Esophagus mucosa (tissue), 1 donor: ENCODE measurements at places on chromosomes 11 and 22.
A peak's percentile ranks its signal among the peaks of the same experiment; 100 is the strongest.

- no peak for ATAC-seq
Measured at GRCh38 chr11:58503361-58503856, 4.5 kb downstream of the OR5B21 start.

DNA sequence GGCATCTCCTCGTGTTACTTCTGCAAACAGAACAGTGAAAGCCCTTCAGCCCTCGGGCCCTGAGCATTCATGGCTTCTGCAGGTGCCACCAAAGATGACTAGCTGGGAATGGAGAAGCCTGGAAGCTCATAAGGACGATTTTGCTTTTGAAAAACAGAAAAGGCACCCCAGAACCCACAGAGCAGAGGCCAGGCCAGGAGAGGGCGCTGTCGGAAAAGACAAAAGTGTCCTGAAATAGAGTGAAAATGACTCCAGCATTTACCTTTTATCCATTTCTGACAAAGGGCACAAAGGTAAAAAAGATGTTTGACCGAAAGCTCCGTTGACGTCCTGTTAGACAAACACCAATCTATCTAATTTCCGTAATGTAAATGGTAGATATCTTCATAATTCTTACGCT lies 37.6 kb downstream of the ZNF195 start:
- ATAC-seq, result no peak

DNA sequence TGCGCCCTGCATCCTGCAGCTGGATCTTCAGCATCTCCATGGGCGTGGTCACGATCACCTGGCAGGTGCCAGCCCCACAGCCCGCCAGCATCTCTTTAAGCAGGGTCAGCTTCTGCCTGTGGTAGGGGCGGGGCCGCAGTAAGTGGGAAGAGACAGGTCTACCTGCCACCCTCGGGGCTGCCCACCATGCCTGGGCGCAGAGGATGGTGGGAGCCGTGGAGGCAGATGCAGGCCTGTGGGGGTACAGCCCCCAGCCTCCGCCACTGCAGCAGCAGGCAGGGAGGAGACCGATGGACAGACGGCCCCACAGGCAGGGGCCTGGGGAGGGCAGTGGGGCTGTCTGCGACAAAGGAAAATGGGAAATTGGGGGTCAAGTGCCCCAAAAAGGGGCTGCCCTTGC lies 3.0 kb upstream of the CEND1 start:
- no peak for ATAC-seq

DNA sequence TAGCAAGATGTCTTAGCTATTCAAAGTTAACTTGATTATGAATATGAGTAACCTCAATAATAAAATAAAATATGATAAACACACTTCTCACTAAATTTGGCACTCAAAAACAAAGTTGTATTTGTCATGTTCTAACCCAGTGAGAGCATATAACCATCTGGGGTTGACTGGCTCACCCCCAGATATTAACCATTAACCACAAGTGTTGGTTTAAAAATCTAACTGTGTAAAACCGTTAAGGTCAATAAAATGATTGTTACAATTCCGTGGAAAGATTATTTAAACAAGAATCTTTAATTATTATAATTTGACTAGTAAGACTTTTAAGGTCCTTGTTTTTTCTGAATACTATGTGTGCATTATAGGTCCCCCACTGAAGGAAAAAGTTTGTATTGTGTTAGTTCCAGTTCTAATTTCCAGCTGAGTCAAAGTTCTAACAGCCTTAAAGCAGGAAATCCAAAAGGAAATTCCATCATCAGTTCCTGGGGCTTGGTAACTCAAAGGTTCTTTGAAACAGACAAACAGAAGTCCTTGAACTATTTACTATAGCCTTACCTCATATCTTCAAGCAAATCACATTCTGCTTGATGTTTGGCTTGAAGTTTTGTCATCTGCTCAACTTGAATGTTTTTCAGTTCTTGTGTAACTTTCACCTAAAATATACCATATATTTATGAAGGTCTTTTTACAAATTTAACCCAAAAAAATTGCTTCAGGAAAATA lies 2.5 kb downstream of the FCHSD2 start:
- ATAC-seq, result no peak

GRCh38 chr11:134949121-134950090 lies 537.4 kb upstream of the B3GAT1 start:
- ATAC-seq, result peak; percentile 42

DNA sequence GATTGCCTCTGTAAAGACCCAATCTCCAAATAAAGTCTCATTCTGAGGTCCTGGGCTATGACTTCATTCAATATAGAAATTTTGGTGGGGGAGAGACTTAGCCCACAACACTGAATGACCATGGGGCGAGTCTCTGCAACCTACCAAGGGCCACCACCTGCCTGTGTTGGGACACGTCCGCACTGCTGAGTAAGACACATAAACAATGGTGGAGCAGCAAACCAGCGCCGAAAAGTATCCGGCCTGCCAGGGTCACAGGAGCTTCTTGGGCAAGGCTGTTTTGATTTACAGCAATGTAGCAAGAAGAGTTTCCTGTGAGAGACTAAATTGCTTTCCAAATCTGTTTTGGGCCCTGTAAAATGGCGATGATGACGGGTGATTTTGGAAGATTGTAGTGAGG lies 122.3 kb downstream of the SHANK2 start:
- peak; percentile 80 for ATAC-seq

GRCh38 chr11:128837627-128838026 lies 29.5 kb downstream of the KCNJ1 start:
- ATAC-seq, result peak; percentile 43

DNA sequence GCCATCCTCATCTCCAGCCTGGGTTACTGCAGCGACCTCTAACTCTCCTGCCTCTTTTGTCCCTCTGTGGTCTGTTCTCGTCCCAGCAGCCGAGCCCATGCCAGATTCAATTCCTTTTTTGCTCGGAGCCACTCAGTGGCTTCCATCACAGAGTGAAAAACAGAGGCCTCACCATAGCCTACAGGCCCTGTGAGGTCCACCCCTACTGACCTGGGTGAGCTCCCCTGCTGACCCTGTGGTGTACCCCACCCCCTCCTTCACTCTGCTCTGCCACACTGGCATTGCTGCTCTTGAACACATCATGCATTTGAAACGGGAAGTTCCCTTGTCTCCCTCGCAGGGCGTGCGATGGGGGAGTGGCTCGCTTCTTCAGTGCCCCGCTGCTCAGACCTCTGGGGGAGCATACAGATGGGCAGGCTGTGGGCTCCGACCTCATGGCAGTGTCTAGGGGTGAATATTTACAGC lies 2.1 kb downstream of the AIP start:
- ATAC-seq, result no peak

DNA sequence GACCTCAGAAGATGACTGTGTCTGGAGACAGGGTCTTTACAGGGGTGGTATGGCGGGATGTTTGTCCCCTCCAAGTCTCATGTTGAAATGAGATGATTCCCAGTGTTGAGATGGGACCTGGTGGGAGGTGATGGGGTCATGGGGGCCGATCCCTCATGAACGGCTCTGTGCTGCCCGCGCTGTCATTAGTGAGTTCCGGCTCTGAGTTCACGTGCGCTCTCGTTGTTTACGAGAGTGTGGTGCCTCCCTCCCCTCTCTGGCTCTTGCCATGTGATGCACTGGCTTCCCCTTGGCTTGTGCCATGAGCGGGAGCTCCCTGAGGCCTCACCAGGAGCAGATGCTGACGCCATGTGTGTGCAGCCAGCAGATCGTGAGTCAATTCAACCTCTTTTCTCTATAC lies 830.8 kb downstream of the TBC1D22A start:
- no peak for ATAC-seq

DNA sequence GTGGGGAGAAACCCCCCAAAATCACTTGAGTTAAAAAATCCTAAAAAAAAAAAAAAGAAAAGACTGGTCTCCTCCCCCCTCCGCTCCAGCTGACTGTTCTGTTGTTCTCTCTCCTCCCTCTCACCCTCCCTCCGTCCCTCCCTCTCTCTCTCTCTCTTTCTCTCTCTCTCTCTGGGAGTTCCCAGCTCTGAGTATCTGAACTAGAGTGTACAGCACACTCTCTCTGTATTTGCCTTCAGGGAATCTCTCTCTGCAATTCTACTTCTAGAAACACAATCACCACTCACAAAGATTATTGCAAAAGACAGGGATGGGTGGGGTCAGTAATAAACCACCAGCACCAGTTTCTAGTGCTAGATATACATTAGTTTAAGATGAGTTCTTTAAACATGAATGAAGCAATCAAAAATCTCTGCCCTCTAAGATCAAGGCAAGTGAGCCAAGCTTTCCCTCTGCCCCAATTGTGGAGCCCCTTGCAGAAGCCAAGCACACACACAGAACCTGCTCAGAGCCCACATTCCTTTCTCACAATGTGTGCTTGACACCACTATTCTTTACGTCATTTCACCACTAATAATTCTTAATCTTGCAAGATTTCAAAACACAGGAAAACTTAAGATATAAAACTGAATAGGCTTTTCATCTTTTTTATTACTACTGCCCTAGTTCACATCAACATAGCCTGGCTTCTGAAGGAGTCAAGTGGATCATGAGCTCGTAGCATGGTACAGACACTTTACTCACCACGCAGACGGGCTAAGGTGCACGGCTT lies 133.5 kb downstream of the RBFOX2 start:
- peak; percentile 93 for ATAC-seq

DNA sequence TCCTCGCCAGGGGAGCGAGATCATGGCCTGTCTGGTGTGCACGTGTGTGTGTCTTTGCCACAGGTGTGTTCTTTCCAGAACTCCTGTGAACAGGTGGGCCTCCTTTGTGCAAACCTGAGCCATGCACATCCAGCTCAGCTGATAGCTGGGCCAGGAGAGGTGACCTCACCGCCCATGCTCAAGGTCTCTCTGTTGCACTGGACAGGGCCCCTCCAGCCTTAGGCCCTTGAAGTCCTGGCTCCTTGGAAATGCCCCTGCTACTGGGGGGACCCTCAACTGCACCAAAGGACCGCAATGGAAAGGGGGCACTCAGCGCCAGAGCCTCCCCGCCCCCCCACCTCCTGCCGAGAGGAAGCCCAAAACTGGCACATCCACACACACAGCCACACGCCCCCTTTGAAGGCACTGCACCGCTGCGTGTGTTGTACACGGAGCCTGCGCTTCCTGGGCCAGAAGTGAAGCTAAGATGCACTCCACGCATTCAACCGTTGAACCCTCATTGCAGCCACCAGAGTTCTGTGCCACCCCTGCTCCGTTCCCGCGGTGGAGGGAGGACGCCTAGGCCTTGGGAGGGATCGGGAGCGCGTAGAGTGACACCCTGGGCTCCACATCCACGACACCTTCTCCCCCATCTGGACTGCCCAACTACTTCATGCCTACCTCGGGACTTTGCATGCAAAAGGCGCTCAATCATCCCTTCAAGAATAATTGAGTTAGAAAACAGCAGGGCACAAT lies 16.4 kb upstream of the IL2RB start:
- no peak for ATAC-seq

- no peak for ATAC-seq
Measured at GRCh38 chr11:23586173-23586572, 725.9 kb upstream of the CCDC179 start.

- ATAC-seq, result no peak
Measured at GRCh38 chr11:19602891-19603290, 109.7 kb upstream of the NAV2 start.

DNA sequence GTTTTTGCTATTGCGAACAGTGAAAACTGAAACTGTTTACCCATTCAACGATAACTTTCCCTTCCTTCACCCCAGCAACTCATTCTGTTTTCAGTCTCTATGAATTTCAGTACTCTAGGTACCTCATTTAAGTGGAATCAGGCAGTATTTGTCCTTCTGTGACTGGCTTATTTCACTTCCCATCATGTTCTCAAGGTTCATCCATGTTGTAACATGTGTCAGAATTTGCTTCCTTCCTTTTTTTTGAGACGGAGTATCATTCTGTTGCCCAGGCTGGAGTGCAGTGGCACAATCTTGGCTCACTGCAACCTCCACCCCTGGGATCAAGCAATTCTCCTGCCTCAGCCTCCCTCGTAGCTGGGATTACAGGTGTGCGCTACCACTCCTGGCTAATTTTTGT lies 23.7 kb downstream of the HTR3B start:
- no peak for ATAC-seq

- ATAC-seq, result no peak
Measured at GRCh38 chr11:40029391-40029790, 1430.1 kb downstream of the LRRC4C start.

- ATAC-seq, result peak; percentile 62
Measured at GRCh38 chr11:68212421-68213134, 518 bp downstream of the KMT5B start.

GRCh38 chr11:62169448-62169847 lies 20.6 kb upstream of the SCGB1D1 start:
- no peak for ATAC-seq
